ENCODE measurements at places on chromosomes 5 and 9.

GRCh38 chr9:35422753-35423152 is 67.2 kb upstream of the RUSC2 start:
- DNase-seq: no peak

DNA sequence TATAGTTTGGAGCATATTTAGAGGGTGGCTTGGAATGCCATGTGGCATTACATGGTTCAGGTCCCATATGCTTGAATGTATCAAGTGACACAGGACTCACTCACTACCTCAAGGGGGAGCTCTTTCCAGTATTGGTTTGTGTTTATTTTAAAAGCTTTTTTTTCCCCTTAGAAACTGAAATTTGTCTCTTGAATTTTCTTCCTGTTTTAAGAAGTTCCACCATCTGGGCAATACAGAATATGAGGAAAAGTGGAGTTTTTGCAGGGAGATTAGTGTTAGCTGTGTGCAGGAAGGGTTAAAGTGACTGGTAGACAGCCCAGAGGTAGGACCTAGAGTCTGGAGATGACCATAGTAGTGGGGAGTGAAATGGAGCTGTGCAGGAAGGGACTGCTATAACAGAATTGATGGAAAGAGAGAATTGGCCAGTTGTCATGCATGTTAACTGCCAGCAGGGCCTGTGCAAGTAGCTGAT is 36.6 kb downstream of the CTNNA1 start:
- no peak for DNase-seq

- DNase-seq: no peak
Measured at GRCh38 chr5:56685503-56686217, 129.7 kb upstream of the MAP3K1 start.

DNA sequence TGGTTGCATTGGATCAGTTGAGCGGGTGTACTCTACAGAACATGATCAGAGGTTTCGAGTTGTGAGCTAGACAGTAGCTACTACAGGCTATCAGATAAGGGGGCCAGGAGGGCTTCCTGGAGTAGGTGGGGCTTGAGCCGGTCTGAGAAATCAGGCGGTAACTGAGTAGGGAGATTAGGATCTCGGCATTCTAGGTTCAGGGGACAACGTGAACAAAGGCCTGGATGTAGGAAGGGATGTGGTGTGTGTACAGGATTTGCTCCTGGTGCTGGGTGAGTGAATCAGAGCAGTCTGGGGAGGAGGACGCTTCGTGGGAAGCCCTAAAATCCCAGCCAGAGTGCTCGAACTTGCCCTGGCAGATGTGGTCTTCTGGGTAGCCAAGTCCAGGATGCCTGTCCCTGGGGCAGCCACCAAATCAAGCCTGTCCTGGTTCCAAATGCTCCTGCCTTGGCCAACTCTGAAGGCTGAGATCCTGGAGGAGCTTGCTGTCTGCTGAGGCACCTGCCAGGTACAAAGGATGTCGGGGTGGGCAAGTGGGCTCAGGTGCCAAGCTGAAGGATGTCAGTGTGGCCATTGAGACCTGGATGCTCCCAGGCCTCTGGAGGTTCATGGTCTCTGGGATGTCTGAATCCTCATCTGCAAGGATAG is 33.4 kb downstream of the STC2 start:
- no peak for DNase-seq

DNA sequence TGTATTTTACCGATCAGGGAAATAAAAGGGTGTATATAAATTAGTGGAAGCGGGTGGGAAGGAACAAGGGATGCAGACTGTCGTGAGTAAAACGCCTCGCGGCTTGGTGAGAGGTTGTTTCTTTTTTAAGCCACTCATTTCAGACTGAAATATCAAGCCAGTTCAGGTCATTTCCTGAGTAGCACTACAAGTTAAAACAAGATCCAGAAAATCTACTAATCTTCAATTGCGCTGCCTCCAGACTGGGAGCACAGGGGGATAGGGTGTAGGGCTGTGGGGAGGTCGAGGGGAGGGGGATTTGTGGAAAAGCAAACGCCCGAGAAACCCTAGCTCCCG is 140.8 kb downstream of the TSSK1B start:
- no peak for DNase-seq

DNA sequence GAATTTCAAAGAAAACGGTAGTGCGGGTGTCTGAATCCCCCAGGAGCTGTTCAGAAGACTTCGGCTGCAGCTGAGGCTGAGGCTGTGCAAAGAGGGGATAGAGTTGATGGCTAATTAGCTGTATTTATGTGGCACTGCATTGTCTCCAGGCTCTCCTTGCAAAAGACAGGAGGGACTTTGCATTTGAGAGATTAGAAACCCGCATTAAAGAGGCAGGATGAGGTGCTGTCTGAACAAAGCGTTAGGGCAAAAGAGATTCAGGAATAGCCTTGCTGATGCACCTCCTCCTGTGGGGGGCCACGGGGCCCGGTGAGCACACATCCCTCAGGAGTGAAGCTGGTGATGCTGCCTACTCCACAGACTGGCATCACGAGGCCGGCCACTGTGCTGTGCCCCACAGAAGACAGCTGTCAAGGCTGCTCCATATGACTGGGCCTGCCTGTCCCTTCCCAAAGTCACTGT is 343.6 kb upstream of the DAP start:
- no peak for DNase-seq

GRCh38 chr5:138978581-138978980 is 103.4 kb upstream of the LRRTM2 start:
- DNase-seq: no peak

GRCh38 chr5:40274568-40274967 is 405.1 kb upstream of the PTGER4 start:
- no peak for DNase-seq

DNA sequence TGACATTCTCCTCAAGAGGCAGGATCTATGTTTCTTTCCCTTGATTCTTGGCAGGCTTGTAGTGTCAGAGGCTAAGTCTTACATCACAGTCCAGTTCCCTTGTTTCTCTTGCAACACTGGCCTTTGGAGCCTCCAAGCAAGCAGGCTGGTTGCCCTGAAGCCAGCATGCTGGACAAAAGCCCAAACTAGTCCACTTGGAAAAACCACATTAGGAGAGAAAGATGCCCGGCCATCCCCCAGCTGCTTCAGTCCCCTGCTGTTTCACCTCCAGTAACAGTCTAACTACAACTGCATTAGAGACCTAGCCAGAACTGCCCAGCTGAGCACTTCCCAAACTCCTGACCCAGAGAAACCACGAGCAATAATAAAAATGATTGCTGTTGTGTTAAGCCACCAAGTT is 87.6 kb downstream of the ADAMTS6 start:
- DNase-seq: no peak

GRCh38 chr9:32580631-32581300 is 7.8 kb upstream of the NDUFB6 start:
- no peak for DNase-seq

DNA sequence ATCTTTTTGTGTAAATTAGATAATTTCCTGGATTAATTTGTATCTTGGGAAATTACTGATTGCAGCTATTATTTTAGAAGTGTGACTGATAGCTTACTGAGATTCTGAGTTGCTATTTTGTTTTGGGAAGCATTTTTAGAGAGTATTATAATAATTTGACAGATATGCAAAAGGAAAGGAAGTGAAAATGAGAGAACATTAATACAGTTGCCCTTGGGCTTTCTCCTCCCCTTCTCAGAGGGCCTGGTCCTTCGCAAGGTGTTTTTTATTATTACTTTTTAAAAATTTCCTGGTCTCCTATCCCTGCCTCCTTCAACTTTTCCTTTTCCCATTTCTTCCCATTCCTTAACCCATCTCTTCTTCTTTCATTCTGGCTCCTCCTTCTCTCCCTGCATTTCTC is 32.6 kb downstream of the UBAP1 start:
- DNase-seq: no peak
